Psoas muscle (tissue), 8 donors: ENCODE measurements at places on chromosomes 6 and 20. TPM values are rescaled to one million over a fixed set of nuclear protein-coding genes. Genes with fewer than 3 reads are reported as not detected.

The SIRPD gene
- polyA plus RNA-seq = not detected

The MUCL3 gene
- polyA plus RNA-seq = not detected

GRCh38 chr20:38167851-38168760 lies 3.0 kb upstream of the TGM2 start:
- peak overlapping the region; percentile 41 for H3K27ac ChIP-seq
- peak; percentile 88 for DNase-seq
- no peak overlapping the region for H3K4me3 ChIP-seq
- no peaks in the 10 kb centered on the region for H3K36me3 ChIP-seq

- no peak overlapping the region for H3K27ac ChIP-seq
- DNase-seq = no peak
- no peaks in the 10 kb centered on the region for H3K27me3 ChIP-seq
- no peaks in the 10 kb centered on the region for H3K4me1 ChIP-seq
Observed at GRCh38 chr6:32298632-32299336, 72.9 kb downstream of the TSBP1 start.

DNA sequence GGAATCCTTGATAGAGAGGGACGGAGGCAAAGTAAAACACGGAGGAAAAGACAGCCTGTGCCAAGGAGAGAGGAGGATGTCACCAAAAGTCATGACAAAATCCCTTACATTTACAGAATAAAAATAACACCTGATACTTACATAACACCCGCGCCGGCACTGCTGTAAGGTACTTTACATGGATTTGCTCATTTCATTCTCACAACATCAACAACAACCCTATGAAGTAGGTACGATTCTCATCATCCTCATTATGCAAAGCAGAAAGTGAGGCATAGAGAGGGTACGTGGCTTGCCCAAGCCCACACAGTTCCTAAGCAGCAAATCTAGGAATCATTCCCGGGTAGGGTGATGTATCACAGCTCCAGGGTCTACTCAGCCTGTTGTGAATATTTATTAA lies 67.6 kb upstream of the NFATC2 start:
- H3K27ac ChIP-seq = no peak overlapping the region
- H3K4me1 ChIP-seq = no peaks in the 10 kb centered on the region
- no peak overlapping the region for H3K4me3 ChIP-seq
- H3K27me3 ChIP-seq = no peaks in the 10 kb centered on the region

DNA sequence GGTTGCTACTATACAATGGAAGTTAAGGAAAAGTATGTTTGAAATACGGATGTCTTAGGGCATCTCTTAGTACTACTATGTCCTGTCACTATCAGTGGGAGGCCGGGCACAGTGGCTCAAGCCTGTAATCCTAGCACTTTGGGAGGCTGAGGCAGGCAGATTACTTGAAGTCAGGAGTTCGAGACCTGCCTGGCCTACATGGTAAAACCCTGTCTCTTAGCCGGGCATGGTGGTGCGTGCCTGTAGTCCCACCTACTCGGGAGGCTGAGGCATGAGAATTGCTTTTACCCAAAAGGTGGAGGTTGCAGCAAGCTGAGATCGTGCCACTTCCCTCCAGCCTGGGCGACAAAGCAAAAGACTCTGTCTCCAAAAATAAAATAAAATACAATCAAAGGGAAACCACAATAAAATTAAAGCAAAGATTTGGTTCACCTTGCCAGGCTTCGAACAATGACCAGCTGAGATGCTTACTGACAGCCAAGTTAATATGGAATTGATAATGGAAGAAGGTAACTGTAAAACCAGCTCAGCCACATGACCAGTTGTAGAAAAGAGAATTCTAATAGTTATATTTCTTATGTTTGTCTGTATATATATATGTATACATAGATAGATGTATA lies 6.5 kb downstream of the CD24 start:
- no peaks in the 10 kb centered on the region for H3K36me3 ChIP-seq
- H3K27me3 ChIP-seq = peaks cover 20% of the 10 kb centered on the region
- DNase-seq = no peak
- no peaks in the 10 kb centered on the region for H3K4me1 ChIP-seq
- no peak overlapping the region for H3K4me3 ChIP-seq
